Ecto neural progenitor cell (in vitro differentiated cells): ENCODE measurements at places on chromosomes 13 and 19.

- DNase-seq, result no peak
Observed at GRCh38 chr13:98524391-98524790, 52.5 kb downstream of the STK24 start.

DNA sequence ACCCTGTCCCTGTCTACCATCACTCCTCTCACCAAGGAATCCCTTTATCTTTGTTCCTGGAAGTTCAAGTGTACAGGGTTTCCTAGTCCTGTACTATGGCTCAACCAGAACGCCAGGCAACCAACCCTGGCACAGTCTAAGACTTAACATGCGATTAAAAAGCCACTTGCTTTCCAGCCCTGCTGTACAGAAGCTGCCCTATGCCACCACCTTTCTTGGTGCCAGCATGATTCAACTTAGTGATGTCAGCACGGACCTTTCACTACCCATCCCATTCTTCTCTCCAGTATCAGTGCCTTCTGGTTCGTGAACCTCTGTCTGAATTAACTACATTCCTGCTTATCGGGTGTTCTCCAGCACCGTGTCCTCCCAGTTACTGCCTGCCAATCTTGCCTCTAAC is 151.1 kb downstream of the KLF12 start:
- no peak for DNase-seq

DNA sequence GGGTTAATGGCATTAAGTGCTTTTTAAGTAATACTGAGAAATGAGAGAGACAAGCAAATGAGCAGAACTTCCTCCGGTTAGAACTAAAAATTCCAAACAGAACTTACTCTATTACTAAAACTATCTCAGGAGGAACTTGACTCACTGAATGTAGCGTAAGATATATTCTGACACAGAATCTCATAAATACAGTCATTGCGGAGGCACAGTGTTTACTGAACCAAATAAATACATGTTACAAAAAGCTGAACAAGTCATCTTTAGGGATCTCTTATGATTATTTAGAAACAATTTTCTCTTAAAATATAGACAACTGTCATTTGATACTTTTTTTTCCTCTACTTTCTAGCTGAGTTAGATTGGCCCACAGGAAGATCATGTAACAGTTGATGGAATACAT is 283.1 kb downstream of the KLF12 start:
- DNase-seq, result no peak

GRCh38 chr19:17706750-17707181 is 12.5 kb upstream of the MAP1S start:
- DNase-seq, result peak; percentile 87

DNA sequence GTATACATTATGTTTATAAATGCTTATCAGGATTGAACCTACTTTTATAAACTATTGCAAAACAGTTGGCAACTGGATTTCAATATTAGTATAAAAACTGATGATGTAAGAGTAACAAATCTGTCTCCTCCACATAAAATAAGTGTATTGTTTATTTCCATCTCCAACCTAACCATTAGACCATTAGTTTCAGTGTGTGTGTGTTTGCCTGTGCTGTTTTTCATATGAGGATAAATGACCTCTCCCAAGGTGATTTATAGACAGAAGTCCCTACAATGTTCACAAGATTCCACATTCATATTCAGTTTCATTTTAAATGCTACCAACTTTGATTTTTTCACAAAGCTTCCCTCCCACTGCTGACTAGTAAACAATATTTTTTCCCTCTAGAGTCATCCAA is 871.6 kb downstream of the PCDH9 start:
- DNase-seq, result no peak

- no peak for DNase-seq
Observed at GRCh38 chr13:39313721-39314120, 275.5 kb downstream of the NHLRC3 start.

DNA sequence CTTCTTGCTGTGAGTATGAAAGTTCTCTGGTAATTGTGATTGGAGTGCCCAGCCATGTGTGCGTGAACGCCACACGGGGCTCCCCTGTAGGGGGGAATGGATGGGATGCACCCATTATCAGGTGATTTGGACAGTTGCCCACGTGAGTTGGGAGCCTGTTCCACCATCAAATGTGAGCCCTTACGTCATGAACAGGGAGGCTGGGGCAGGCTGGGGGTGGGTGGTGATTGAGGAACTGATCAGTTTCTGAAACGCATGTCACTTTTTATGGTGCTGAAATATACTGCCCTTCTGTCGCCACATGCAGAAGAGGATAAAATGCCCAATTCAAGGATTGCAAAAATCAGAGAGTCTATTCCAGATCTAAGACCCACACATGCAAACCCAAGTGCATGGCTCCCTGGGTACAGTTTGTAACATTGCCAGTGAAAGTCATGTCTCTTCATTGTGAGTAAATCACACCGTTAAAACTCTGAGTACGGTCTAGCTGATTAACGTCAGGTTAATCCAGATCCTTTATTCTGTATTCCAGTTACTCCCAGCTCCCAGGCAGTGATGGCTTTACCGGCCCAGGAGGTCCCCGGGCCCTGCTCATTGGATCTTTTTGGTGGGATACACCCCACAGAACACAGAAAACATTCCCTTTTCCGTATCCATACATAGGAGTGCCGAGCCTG is 90.2 kb downstream of the RAB20 start:
- DNase-seq, result no peak

- DNase-seq, result no peak
Observed at GRCh38 chr13:37413161-37413560, 185.4 kb downstream of the POSTN start.

GRCh38 chr13:94825507-94825906 is 113.2 kb upstream of the SOX21 start:
- DNase-seq, result peak; percentile 78

DNA sequence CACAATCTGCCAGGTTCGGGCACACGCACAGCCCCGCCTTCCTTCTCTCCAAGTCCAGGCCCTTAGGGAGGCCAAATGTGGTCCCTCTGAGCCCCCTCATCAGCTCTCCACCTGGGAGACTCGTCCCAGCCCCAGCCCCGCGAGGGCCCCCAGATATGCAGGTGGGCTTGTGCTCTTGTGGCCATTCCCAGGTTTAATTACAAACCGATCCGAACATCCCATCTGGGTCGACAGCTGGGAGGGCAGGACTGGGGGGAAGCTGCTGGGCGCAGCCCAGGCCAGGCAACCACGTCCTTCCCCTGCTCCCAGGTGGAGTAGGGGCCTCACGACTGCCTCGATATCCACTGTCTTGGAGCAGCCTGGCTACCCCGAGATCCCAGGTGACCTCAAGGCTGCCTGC is 7.5 kb upstream of the C2CD4C start:
- DNase-seq, result no peak

- no peak for DNase-seq
Observed at GRCh38 chr13:81350056-81350455, 1009.1 kb upstream of the SPRY2 start.

- no peak for DNase-seq
Observed at GRCh38 chr13:58919551-58919950, 1244.2 kb downstream of the DIAPH3 start.

- peak; percentile 61 for DNase-seq
Observed at GRCh38 chr19:2982983-2983350, 5.6 kb downstream of the TLE6 start.

GRCh38 chr19:29680447-29680846 is 15.2 kb downstream of the PLEKHF1 start:
- DNase-seq, result no peak

DNA sequence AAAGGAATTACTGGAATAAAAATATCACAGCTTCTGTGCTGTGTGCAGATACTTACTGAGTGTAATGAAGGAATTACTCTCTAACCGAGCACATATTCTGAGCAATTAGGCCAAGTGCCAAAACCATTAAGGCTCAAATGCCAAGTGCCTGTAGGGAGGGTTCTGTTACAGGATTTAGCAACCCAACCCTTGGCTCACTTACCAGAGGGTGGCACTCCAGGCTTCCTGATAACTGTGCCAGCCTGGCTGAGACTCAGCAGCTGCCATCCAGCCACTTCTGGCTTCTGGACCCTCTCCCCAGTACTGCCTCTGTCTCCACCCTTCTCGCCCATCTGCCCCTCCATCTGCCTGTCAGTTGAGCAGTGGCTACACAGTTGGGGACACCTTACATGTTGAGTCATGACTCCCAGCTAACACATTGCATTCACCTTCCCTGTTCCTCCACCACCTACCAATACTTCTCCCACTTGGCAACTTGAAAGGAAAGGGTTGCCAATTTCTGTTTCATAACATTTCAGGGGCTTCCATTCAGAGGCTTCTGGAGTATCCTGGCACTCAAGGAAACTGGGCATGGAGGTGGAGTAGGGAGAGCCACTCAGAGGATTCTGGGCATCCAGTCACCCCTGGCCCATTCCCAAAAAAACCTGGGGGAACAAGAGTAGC is 110.5 kb downstream of the COG6 start:
- no peak for DNase-seq

DNA sequence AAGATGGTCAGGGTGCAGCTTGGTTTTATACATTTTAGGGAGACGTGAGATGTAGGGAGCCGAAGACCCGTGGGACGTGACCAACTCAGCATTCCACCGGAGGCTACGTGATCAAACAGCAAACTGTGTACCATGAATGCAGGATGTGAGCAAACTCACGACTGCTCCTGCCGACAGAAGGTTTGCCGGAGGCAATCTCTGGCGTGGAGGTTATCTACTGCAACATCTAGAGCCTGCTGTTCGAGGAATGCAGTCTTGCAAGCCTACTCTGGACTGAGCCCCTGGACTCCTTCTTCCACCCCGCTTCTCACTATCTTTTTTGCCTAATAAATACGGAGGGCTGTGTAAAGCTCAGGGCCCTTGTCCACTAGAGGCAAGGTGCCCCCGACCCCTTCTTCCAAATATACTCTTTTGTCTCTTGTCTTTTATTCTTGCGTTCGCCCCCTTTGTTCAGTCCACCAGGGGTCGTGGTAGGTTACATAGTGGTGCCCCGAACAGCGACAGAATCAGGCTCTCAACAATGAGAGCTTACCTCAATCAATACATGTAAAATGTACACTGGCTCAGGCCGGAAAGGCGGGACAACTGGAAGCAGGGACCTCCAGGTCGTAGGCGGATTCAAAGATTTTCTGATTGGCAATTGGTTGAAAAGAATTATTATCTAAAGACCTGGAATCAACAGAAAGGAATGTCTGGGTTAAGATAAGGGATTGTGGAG is 8.9 kb upstream of the OR1I1 start:
- peak; percentile 51 for DNase-seq

DNA sequence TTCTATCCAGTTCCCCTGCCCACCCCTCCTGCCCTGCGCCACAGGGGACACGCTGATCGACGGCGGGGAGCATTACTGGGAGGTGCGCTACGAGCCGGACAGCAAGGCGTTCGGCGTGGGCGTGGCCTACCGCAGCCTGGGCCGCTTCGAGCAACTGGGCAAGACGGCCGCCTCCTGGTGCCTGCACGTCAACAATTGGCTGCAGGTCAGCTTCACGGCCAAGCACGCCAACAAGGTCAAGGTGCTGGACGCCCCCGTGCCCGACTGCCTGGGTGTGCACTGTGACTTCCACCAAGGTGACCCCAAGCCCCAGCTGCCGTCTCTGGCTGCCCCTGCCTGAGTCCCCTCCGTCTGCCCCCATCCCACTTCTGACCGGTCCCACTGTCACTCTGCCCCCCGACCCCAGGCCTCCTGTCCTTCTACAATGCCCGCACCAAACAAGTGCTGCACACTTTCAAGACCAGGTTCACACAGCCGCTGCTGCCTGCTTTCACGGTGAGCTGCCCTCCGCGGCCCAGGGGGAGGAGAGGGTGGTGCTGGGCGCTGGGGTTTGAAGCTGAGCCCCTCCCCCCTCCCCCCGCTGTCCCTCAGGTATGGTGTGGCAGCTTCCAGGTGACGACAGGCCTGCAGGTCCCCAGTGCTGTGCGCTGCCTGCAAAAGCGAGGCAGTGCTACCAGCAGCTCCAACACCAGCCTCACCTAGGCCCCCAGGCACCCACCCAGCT is 15.5 kb downstream of the STAP2 start:
- no peak for DNase-seq

- no peak for DNase-seq
Observed at GRCh38 chr13:32407854-32408253, 20.1 kb downstream of the N4BP2L1 start.

DNA sequence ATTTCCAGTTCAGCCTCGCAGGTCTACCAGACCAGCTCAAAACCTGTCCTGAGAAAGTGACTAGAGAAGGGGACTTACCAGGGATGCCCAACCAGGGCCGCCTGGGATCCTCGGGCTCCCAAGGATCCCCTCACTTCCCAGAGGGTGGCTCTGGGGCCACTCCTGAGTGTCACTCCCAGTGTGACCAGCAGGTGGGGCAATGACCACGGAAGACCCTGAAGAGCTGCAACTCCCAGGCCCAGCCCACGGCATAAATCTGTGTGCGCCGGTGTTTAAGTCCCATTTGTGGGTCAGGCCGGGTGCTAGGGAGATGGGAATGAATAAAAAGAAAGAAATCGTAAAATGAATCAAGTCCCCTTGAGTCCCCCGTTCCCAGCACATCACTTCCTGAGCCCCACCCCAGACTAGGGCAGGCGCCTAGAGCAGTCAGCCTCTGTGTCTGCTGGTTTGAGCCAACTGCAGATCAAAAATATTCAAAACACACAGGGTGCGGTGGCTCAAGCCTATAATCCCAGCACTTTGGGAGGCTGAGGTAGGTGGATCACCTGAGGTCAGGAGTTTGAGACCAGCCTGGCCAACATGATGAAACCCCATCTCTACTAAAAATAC is 10.7 kb downstream of the PTGIR start:
- DNase-seq, result peak; percentile 87

GRCh38 chr19:18224525-18225354 is 1.5 kb downstream of the PDE4C start:
- peak; percentile 99 for DNase-seq

DNA sequence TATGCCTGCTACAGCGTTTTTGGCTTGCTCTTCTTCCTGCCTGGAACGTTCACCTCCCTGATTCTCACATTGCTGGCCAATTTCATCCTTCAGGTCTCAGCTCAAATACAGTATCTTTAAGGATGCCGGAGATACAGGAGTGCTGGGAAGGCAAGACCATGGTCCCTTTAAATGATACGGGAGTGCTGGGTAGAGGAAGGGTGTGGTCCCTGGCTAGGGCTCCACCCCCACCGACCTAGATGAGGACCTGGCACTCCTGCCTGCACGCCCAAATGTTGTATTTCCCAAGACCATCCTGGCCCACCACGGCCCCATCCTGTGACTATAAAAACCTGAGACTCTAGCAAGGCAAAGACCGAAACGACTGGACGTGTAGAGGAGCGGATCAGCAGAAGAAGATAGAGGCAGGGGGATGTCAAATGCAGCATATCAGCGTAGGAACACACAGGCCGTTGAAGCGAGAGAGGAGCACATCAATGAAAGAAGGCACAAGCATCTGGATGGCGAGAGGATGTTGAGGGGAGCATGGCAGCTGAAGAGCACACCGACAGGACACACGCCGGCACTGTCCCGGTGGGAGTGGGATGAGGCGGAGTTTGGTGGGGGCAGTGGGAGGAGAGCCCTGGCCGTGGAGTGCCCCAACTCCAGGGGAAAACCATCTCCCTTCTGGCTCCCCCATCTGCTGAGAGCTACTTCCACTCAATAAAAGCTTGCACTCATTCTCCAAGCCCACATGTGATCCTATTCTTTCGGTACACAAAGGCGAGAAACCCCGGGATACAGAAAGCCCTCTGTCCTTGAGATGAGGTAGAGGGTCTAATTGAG is 74.0 kb downstream of the PCDH9 start:
- DNase-seq, result no peak

GRCh38 chr13:42064966-42065365 is 16.5 kb downstream of the DGKH start:
- no peak for DNase-seq
